ENCODE measurements at places on chromosomes 5 and 9.

GRCh38 chr5:143913008-143913752 lies 101.2 kb downstream of the HMHB1 start:
- peak; percentile 76 for DNase-seq

GRCh38 chr5:170265522-170265921 lies 32.1 kb downstream of the LCP2 start:
- DNase-seq = peak; percentile 22

DNA sequence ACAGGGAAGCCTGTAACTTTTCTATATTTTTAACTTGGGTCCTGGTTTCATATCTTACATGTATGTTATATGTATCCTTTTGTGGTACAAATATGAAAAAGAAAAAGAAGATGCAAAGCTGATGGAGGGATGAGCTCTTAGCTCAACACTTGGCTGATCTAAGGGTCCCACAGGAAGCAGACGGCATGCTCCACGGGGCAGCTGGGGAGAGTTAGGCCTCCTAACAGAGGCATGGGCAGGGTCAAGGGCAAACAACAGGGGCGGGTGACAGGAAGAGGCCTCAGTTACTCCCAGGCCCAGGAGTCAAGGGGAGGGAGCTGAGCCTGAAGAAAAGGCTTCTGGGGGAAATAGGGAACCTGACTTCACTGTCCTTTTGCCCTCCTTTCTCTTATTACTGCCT lies 287.2 kb downstream of the ZSWIM6 start:
- no peak for DNase-seq

DNA sequence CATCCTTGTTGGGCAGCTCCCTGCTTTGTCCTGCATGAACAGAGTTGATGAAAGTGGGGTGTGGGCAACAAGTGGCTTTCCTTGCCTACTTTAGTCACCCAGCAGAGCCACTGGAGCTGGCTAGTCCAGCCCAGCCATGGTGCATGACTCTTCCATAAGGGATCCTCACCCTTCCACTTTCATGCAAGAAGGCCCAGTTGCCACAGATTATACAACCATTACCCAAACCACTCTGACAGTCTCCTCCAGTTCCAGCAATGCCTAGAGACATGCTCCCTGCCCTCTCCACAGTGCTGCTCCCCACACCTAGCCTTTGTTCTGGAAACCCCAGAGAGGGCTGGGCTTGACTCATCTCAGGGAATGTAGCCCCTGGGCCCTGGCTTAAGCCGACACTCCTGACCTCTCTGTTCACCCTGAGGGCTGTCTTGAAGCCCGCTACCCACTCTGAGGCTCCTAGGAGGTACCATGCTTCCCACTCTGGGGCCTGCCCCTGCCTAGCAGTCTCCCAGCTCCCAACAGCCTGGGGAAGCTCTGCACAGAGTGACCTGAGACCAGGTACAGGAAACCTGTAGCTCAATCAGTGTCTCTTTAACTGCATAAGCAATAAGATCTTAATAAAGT lies 3.9 kb downstream of the SLC35A4 start:
- no peak for DNase-seq

DNA sequence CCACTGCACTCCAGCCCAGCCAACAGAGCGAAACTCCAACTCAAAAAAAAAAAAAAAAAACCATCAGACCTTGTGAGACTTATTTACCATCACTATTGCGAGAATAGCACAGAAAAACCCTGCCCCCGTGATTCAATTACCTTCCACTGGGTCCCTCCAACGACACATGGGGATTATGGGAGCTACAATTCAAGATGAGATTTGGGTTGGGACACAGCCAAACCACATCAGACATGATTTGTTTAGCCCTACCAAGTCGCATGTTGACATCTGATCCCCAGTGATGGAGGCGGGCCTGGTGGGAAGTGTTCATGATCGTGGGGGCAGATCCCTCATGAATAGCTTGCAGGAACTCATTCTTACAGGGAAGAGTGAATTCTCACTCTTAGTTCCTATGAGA lies 26.6 kb downstream of the MYO10 start:
- peak; percentile 67 for DNase-seq

DNA sequence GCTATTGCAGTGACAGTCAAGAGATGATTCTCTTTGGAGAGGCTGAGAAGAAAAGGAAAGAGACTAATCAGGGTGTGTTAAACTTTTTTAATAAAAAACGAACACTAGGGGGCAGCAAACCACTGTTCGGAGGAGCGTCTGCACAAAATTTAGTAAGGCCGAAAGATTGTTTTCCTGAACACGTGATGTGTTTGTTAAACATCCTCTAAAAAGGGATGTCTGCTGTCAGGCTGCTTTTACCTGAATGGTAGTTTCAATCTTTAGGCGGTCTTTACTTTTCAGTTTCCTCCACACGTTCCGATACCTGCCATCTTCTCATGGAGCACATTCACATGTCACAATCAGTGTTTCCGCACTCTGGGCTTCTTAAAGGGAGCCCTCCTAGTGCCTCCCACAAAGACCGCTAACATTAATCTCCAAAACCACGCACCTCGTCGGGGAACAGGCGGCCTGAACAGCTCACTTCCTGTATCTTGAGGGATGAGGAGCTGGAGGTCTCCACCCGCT lies 125.2 kb downstream of the GPBP1 start:
- DNase-seq = peak; percentile 94

DNA sequence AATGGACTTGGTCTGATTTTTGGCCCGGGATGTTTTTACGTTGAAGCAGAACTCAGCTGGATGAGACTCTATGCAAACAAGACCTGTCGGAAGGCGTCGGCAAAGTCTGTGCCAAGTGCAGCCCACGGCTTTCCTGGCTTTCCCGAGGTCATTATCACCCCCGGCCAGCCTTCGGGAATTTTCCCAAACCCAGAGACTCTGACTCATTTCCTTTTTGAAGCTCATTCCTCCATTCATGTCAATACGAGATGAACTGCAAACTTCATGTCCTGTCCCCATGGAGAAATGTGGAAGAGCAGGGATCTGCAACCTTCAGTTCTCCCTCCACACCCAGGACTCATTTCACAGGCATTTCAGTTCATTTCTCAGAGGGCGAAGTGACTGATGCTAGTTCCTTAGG lies 95.3 kb downstream of the IRX2 start:
- DNase-seq = no peak

DNA sequence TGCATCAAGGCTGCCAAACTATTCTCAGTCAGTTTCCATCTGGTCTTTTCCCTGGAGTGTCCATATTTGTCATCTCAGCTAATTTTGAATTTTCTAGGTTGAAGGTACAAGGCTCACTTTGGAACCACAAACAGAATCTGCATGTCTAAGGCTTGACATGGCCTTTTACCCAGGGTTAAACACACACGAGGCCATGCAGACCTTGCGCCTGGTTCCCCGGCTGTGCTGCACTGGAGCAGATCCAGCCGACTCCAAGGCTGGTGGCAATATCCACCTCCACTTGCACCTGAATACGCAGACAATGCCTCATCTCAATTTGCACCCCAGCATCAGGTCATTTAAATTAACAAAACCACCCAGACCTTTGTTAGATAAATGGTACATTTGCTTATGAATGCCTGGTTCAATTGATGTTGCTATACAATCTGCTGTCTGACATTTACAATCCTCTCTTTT lies 276.2 kb downstream of the HSPA4 start:
- no peak for DNase-seq

DNA sequence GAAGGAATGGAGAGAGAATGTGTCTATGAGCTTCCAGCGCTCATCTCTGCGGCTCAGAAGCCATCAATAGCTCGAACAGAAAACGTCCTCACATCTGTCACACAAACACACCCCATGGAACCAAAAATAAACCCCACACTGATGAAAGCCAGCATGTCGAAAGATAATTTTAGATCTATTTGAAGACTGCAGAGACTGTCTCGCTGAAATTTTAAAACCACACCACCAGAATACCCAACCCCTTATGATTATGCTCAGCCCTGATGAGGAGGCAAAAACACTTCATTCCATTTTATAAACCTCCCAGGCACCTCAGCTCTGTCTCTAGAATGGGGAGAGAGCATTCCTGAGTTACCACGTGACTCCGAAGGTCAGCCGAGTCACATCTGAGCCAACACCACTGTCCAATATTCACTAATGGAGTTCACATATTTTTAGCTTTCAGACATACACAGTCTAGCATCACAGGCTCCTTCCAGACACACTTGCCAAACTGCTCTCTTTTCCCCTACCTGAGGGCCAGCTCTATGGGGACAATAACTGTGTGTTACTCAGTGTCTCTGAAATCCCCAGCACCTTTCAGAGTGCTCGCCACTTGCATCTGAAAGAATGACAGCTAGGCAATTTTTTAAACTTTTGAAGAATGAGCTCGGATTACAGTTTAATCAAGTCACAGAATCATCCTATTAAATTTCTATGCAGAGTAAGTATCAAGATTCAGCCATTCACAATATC lies 63.2 kb downstream of the SERINC5 start:
- peak; percentile 74 for DNase-seq

GRCh38 chr5:147538236-147538635 lies 28.4 kb upstream of the DPYSL3 start:
- DNase-seq = peak; percentile 25

DNA sequence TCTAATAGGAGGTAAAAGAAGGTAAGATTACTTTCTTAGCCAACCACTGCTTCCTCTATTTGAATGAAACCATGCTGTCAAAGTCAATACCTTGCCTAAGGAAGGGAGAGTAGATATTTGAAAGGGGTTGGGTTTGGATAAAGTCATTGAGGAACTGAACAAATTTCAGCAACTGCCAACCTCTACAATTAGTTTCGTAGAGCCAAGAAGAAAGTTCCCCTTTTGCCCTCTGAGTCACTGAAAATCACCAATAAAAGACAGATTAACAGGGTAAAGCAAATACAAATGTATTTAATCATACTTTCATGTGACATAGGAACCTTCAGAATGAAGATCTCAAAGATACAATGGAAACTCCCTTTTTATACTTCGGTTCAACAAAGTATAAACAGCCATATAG lies 615.7 kb downstream of the GABRG2 start:
- no peak for DNase-seq

- no peak for DNase-seq
These were observed 33.0 kb downstream of the SLC9A3 start for GRCh38 chr5:491119-491855.

DNA sequence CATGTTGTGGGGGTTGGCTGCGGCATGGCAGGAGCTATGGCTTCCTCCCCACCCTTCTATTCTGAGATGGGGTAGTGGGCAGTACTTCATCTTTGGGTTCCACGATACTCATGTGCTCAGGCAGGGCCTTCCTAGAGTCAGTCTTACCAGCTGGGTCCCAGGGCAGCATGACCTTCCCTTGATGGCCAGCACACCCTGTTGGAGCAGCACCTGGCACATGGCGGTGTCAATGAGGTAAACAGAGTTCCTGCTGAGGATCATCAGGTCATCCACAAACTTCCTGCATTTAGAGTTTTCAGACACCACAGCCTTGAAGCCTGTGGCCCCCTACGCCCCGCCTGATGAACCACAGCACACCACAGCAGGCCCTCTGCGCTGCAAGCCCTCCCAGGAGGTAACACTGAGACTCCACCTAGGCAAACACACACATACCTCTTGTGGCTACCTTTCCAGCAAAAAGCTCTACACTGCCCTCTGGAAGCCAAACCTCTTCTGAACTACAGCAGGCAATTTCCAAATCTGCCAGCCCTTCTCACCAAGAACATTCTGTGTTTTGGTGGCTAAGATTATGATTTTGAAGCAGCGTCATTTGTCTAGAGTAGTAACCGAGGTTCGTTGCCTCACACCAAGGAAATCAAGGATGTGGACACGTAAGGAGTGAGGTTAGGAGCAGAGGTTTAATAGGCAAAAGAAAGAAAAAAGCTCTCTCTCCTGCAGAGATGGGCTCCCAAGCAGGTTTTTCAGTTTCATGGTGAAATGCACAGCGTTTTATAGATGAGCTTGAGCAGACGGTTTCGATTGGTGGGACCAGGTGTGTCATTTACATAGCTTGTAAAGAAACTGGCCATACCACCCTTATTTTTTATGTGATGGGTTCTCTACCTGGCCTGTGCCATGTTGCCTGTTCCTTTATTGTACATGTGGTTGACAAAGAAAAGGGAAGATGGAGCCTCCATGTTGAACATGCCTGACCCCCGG lies 20.3 kb upstream of the TMEM174 start:
- DNase-seq = no peak

DNA sequence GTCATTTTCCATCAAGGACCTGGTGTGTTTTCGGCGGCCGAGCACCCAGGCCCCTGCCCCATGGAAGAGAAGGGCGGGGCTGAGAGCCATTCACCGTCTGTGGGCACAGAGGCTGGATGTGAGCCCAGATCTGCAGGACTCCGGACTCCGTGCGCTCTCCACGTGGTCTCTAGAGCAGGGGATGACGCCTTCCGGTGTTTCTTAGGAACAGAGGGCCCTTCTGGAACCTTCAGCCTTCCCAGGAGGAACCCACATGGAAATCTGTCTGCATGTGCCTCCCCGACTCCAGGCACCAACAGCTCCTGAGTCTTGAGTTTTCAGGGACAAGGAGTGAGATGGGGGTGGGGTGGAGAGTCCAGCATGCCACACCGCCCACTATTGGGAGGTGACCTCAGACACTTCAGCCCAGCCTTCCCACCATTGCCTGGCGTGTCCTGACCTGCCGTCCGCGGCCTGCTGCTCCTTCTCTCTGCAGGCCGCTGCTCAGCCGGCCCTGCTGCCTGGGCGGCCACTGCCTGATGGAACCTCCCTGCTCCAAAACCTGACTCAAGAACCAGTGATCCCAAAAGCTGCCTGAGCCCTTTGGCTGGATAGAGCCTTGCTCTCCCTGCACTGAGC lies 2.4 kb upstream of the RXRA start:
- peak; percentile 16 for DNase-seq

- peak; percentile 65 for DNase-seq
These were observed 250.2 kb upstream of the PTGER4 start for GRCh38 chr5:40429258-40430100.

GRCh38 chr9:114908805-114909448 lies 21.5 kb downstream of the TNFSF8 start:
- no peak for DNase-seq

- DNase-seq = peak; percentile 36
These were observed 98.6 kb upstream of the ADAMTS19 start for GRCh38 chr5:129361441-129362025.

DNA sequence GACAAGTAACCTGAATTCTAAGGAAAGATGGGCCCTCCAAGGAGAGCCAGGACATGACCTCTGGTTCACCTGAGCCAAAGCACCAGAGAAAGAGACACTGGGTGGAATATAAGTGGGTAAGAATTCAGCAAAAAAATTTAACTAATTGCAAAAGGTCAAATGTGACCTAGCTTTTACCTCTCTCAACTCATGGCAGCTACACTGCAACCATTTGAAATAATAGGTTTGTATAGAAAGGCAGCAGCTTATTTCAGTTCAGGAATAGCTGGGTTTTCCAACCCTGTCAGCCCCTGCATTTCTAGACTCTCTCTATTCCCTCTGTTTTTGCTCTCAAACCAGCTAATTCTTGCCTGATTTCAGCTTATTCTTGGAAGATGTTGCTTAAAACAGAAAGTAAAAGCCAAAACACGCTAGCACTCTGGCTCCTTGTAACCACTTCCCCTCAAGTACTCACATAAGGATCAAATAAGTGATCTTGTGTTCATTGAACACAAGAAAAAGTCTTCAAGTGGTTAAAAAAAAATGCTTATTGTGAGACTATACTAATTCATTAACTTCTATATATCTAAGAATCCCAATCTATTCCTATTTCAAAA lies 101.1 kb upstream of the NR4A3 start:
- peak; percentile 40 for DNase-seq
